Hematopoietic multipotent progenitor cell treated with erythropoietin and hydrocortisone succinate and interleukin-3 and kit ligand, for 4 days (in vitro differentiated cells): ENCODE measurements at places on chromosomes 13 and 19.
A peak's percentile ranks its signal among the peaks of the same experiment; 100 is the strongest.

GRCh38 chr13:35479038-35479492, 2.6 kb upstream of the MAB21L1 start:
- no peak for DNase-seq

GRCh38 chr13:111295886-111296285, 24.6 kb upstream of the TEX29 start:
- peak; percentile 71 for DNase-seq

- peak; percentile 34 for DNase-seq
These were observed 5.3 kb upstream of the PROZ start for GRCh38 chr13:113152984-113153809.

GRCh38 chr19:52492201-52492993, 35.1 kb upstream of the ZNF808 start:
- no peak for DNase-seq

DNA sequence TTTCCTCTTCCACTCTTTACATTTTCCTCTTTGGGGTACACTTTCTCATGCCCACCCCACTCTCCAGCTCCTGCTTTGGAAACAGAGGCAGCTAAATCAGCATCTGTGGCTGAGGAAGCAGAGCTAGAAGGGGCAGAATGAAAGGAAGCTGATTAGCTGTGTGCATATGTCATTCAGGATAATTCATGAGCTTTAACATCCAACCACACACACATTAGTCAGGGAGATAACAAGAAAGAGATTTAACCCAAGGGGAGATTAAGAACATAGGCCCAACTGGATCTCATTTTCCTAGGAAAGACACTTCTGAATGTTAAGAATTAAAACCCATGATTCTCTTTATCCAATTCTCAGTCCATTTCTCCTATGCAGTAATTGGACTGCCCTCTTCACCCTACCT, 405.5 kb downstream of the TBC1D4 start:
- no peak for DNase-seq

GRCh38 chr19:12603714-12604113, 6.9 kb downstream of the ZNF490 start:
- peak; percentile 63 for DNase-seq

DNA sequence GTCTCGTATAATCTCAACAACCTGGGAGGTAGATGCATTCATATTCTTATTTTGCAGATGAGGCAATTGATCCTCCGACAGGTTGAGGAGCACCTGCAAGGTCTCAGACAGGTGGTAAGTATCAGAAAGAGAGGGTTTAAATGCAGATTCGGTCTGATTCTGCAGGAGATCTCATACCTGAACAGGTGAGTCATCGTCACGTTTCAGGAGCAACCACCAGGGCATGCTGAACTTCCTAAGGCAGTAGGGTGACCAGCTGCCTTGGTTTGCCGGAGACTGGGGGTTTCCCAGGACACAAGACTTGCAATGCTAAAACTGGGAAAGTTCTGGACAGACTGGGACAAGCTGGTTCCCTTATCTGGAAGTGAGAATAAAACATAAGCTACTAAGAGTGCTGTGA, 68.8 kb upstream of the TSHZ3 start:
- DNase-seq: no peak

- no peak for DNase-seq
These were observed 9.9 kb downstream of the SERTM1 start for GRCh38 chr13:36683701-36684100.

DNA sequence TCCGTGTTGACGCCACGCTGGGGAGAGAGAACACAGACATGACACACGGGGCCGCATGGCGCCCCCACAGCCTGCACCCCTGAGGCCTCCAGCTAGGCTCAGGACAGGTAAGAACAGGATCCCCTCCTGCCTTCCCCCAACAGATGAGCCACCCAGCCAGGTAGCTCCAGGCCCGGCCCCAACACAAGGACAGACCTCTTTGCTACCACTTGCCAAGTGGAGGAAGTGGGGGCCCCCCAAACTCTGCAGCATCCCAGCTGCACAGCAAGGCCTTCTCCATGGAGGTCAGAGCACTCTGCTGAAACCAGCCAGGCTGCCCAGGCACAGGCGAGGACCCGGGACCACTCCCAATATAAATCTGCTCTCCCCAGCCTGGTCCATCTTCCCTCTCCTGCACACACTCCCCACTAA, 31.5 kb downstream of the PEPD start:
- DNase-seq: no peak

DNA sequence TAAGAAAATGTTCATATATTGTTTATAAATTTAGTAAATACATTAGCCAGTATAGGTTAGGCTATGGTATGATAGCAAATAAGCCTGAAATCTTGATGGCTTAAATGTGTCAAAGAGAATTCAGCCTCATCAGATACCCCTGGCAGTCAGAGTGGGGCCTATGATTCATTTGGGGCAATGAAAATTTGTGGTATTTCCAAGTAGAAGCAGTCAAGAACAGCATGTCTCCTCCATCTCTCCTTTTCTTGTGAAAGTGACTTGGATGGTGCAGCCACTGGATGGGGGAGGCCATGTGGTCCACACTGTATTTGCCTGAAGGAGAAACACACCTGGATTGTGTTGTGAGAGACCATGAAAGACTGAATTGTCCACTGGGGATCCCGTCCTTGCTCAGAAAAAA, 82.7 kb downstream of the DLEU7 start:
- DNase-seq: no peak

- no peak for DNase-seq
These were observed 26.4 kb upstream of the F7 start for GRCh38 chr13:113078902-113079780.

GRCh38 chr19:49766007-49766929, 533 bp upstream of the AP2A1 start:
- peak; percentile 100 for DNase-seq

DNA sequence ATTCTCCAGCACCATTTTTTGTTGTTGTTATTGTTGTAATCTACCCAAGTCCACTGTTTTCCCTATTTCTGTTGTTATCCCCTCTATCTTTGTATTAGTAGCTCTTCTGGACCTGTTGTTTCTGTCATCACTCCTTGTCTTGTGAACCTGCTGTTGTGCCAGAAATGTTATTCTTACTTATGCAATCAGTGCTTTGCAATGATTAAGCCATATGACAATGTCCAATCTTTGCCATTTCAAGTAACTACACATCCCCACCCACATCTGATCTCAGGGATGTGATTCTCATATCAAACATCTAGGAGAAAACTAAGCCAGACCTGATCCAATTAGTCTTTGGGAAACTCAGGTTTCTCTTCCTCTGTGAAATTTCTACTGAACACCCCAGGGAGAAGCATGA, 472.6 kb upstream of the KLHL1 start:
- no peak for DNase-seq

DNA sequence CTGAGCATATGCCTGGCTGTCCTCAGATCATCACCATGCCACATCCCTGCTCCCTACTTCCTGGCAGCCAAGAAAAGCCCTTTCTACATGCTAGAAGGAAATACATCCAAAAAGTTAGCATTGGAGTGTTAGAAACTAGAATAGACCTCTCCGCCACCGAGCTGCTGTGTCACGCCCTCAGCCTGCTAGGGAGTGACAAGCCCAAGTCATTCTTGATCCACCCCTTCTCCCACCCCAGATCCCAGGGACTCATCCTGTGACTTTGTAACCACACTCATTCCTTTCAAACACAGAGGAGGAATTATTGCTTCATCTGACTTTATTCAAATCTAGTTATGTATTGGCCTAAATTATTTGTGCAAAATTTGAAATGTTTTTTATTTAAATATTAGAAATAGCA, 45.3 kb downstream of the POLR1D start:
- peak; percentile 17 for DNase-seq

- peak; percentile 22 for DNase-seq
These were observed 6.2 kb downstream of the SPRY2 start for GRCh38 chr13:80334597-80335260.

- DNase-seq: no peak
These were observed 2660.1 kb upstream of the PCDH20 start for GRCh38 chr13:64075543-64076271.

- no peak for DNase-seq
These were observed 10.1 kb upstream of the CEACAM19 start for GRCh38 chr19:44661205-44661604.

DNA sequence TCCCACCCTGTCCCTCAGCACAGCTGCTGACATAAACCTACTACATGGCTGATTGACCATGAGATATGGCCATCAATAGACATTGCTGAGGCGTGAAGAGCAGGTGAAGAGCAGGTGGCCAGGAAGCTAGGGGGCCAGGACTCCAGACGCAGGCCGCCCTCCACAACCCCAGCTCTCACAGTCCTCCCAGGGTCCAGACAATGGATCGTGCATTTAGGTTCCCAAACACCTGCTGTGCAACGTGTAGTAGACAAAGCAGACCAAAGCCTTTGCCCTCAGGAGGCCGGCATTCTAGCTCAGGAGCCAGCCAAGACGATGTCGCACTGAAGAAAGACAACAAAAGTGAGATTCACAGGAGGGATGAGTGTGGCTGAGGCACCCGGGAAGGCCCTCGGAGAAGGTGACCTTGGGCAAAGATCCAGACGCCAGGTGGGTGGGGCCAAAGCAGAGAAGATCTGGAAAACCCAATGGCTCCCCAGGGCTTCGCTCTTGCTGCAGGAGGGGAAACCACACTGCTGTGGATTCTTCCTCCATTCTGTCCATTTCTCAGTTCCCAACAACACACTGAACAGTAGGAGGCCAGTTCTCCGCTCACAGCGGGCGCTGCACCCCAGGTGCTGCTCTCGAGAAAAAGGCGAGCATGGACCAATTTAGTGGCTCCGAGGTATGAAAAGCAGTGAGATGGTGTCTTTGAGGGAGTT, 1.4 kb downstream of the FFAR1 start:
- no peak for DNase-seq

GRCh38 chr13:43830497-43830881, 43.7 kb upstream of the ENOX1 start:
- DNase-seq: peak; percentile 48
